ENCODE measurements at places on chromosomes 16 and 17.

- no peaks in the 10 kb centered on the region for H3K36me3 ChIP-seq
- no peak overlapping the region for H3K27ac ChIP-seq
- no peak overlapping the region for H3K4me3 ChIP-seq
- no peaks in the 10 kb centered on the region for H3K27me3 ChIP-seq
- peaks cover 21% of the 10 kb centered on the region for H3K4me1 ChIP-seq
These were observed 206.9 kb downstream of the RAB11FIP4 start for GRCh38 chr17:31598399-31598782.

DNA sequence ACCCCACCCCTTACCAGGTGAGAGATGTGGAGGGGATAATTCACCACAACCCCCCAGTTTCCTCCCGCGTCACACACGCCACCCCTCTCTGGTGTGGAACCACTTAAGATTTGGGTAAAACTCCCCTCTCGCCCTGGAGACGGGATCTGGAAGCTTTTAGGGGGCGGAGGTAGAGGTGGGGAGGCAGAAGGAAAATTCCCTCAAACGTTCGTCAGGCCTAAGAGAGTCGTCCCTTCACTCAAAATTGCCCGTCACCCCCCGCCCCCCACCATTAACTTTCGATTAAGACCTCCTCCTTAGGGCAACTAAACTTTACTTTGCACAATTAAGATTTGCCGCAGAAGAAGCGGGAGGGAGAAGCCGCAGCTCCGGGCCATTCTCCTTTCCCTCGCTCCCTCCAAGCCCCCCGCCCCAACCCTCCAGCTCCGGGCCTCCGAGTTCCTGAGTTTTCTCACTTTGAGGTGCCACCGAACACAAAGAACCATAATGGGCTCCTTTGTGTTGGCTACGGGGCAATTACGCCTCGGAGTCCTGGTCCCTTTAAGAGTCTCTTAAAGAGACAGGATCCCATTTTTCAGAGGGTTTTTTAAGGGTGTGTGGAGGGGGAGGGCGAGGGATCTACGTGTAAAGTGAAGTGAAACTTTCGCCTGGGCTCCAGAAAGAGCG, 985 bp upstream of the FZD2 start:
- H3K4me3 ChIP-seq, result peak overlapping the region; percentile 63
- no peaks in the 10 kb centered on the region for H3K27me3 ChIP-seq
- DNase-seq, result no peak

DNA sequence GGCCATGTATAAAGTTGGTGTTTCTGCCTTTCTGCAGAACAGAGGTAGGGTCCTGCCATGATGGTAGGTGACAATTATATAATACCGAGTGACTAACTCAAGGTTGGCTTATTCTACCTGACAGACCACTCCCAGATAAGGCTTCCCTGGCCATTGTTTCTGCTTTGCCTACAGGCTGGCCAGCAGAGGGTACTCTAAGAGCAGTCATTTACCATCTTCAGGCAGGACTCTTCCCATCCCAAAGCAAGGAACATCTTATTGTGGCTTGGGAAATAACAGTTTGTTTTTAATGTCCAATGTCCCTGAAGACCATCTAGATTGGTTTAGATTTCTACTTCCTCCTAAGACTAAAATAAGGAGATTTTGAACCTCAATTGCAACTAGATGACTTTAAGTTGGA, 74.1 kb downstream of the SNX11 start:
- no peak overlapping the region for H3K27ac ChIP-seq
- H3K4me1 ChIP-seq, result no peaks in the 10 kb centered on the region
- H3K27me3 ChIP-seq, result peaks cover 9% of the 10 kb centered on the region

- peak overlapping the region; percentile 65 for H3K27ac ChIP-seq
- H3K4me3 ChIP-seq, result no peak overlapping the region
- no peaks in the 10 kb centered on the region for H3K36me3 ChIP-seq
- peaks cover 15% of the 10 kb centered on the region for H3K4me1 ChIP-seq
- H3K27me3 ChIP-seq, result no peaks in the 10 kb centered on the region
- DNase-seq, result no peak
These were observed 60.6 kb downstream of the SCNN1B start for GRCh38 chr16:23362460-23363317.

- no peaks in the 10 kb centered on the region for H3K27me3 ChIP-seq
- H3K4me3 ChIP-seq, result no peak overlapping the region
- DNase-seq, result no peak
- no peak overlapping the region for H3K27ac ChIP-seq
- no peaks in the 10 kb centered on the region for H3K36me3 ChIP-seq
These were observed 77.1 kb downstream of the ELAC2 start for GRCh38 chr17:12940699-12941098.

- DNase-seq, result no peak
- H3K4me3 ChIP-seq, result no peak overlapping the region
These were observed 36.8 kb upstream of the RASD1 start for GRCh38 chr17:17532991-17533390.

DNA sequence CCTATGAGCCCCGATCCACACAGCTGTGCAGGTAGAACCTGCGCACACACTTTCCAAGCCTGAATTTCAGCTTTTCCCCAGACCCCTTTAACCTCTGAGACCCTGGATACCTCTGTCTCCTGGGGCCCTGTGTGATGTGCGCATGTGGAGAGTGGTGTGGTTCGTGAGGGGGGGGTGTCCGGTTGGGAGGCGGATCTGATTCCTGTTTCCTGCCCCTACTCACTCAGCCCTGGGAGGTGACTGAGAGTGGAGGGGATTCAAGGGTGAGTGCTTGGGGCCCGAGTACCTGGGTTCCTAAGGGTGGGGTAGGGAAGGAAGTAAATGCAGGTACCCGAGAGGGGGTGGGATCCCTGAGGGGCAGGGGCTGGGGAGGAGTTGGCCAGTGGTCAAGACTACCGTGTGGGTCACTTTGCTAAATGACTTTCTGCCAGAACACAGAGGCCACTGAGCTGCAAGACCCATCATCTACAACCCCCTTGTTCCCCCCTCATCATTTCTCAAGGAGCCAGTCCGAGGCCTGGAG, 621 bp downstream of the ARHGEF15 start:
- H3K4me3 ChIP-seq, result no peak overlapping the region
- H3K4me1 ChIP-seq, result no peaks in the 10 kb centered on the region
- peaks cover 14% of the 10 kb centered on the region for H3K27me3 ChIP-seq
- no peak for DNase-seq

GRCh38 chr17:50222922-50223321, 21.5 kb upstream of the COL1A1 start:
- no peak for DNase-seq
- H3K36me3 ChIP-seq, result no peaks in the 10 kb centered on the region
- peak overlapping the region; percentile 61 for H3K27ac ChIP-seq
- no peaks in the 10 kb centered on the region for H3K27me3 ChIP-seq

GRCh38 chr17:5837055-5837491, 233.1 kb upstream of the WSCD1 start:
- peaks cover 55% of the 10 kb centered on the region for H3K4me1 ChIP-seq
- H3K4me3 ChIP-seq, result no peak overlapping the region
- H3K27me3 ChIP-seq, result no peaks in the 10 kb centered on the region
- H3K36me3 ChIP-seq, result no peaks in the 10 kb centered on the region

GRCh38 chr17:80372922-80373570, 41.9 kb upstream of the ENDOV start:
- peaks cover 92% of the 10 kb centered on the region for H3K36me3 ChIP-seq
- no peaks in the 10 kb centered on the region for H3K4me1 ChIP-seq
- H3K27me3 ChIP-seq, result no peaks in the 10 kb centered on the region
- no peak overlapping the region for H3K4me3 ChIP-seq
- no peak for DNase-seq

DNA sequence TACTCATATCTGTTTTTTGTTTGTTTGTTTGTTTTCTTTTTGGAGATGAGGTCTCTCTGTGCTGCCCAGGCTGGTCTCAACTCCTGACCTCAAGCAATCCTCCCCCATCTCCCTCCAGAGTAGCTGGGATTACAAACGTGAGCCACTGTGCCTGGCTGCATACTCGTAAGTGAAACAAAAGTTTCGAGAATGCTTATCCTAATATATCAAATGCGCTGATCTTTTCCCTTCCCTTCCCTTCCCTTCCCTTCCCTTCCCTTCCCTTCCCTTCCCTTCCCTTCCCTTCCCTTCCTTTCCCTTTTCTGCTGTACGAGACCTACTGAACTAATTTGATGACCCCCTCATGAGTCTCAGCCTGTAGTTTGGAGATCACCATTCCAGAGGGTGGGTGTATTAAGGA, 122.1 kb downstream of the RGS9 start:
- no peak overlapping the region for H3K27ac ChIP-seq
- peaks cover 8% of the 10 kb centered on the region for H3K4me1 ChIP-seq
- no peaks in the 10 kb centered on the region for H3K36me3 ChIP-seq

Data from RWPE2 (cell line).